ENCODE measurements at places on chromosomes 1 and 21. TPM values are rescaled to one million over a fixed set of nuclear protein-coding genes. Genes with fewer than 3 reads are reported as not detected.

- DNase-seq, result no peak
Measured at GRCh38 chr21:34530261-34530660, 18.3 kb upstream of the KCNE1 start.

Gene NUDT4B
- 1.2 TPM for total RNA-seq

DNA sequence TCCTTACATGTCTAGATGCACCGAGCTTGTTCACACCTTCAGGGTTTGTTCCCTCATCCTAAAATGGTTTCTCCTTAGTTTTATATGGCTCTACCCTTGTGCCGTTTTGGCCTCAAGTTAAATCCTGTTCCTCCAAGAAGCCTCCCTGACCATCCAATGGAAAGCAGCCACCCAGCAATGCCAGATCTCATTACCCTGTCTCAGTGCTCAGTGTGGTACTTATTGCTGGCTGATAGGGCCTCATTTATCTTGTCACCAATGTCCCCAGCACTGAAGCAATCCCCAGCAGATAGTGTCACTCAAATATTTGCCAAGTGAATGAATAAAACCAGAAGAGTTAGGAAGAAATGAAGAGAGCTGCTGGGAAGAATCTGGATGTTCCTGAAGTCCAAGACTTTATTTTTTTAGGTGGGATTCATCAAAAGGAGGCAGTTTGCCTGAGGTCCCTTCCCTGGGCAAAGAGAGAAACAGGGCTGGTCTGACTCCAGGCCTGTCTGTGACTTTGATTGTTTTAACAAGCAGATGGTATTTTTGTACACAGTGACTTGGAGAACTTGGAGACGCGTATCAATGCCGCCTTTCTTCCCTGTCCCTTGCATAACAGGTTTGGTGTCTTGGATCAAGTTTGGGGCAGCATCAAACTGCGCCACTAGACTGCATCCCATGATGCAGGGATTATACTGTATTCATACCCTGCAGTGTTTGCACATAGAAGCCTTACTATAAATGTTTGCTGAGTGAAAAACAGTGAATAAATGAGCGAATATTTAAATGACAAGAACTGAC is 221.2 kb downstream of the DISC1 start:
- no peak for DNase-seq

DNA sequence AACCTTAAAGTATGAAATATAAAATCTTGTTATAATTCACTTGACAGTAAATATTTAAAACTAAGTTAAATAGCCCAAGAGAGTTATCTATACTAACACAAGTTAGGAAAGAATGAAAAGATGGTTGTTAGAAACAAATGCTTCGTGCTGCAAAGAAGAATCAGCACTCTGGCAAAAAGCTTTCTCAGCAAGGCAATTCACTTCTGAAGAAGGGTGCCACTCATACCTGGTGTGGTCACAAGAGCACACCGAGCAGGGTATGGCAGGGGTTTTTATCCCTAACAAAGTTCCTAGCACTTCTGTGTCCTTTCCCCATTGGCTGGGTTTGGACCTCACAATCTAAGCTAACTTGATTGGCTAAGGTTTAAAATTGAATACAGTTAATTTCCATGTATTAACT is 121.0 kb downstream of the MAGI3 start:
- no peak for DNase-seq

DNA sequence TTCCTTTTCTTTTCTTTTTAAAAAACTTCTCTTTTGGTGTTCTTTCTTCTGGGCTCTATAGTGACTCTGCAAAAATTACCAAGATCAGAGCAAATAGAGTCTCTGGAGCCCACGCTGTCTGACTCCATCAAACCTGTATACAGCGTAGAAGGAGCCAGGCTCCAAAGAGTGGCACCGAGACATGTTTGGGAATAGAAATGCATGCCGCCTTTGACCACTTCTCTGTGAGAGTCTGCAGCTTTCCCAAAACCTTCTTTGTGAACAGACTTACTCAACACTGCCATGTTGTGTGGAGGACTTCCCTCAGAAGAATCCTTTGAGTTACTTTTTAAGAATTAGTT is 55.3 kb downstream of the GORAB start:
- DNase-seq, result no peak

GRCh38 chr1:35931446-35932157 is 697 bp downstream of the AGO3 start:
- peak; percentile 1 for DNase-seq

- DNase-seq, result no peak
Measured at GRCh38 chr1:18640228-18641004, 9.8 kb downstream of the PAX7 start.

Gene SPRR3
- not detected for total RNA-seq

DNA sequence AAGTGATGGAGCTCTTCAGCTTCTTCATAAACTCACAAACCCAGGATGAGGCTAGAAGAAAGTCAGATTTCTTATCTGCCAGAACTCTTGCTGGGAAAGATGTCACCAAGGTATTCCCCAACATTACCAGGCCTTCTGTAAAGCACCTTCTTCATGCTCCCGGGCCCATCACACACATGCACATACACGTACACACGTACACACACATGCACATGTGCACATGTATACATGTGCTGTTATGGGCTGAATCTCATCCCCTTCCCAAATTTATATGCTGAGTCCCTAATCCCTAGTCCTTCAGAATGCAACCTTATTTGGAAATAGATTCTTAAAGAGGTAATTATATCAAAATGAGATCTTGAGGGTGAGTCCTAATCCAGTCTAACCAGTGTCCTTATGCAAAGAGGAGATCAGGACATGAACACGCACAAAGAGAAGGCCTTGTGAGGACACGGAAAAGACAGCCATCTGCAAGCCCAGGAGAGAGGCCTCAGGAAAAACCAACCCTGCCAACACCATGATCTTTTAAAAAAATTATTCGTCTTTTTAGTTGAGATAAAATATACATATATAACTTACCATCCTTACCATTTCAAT is 76.4 kb upstream of the LYST start:
- no peak for DNase-seq

Gene TNNT2
- total RNA-seq, result not detected

Gene TMCO2
- total RNA-seq, result not detected

Gene GPR157
- 2.8 TPM for total RNA-seq

GRCh38 chr1:231628207-231628876 is 1.8 kb downstream of the DISC1 start:
- DNase-seq, result no peak

Gene MAP10
- total RNA-seq, result 3.3 TPM

- peak; percentile 37 for DNase-seq
Measured at GRCh38 chr1:152461544-152461943, 47.5 kb upstream of the CRNN start.

GRCh38 chr1:165483412-165483811 is 38.5 kb upstream of the RXRG start:
- no peak for DNase-seq

Gene PEAR1
- total RNA-seq, result 0.36 TPM

DNA sequence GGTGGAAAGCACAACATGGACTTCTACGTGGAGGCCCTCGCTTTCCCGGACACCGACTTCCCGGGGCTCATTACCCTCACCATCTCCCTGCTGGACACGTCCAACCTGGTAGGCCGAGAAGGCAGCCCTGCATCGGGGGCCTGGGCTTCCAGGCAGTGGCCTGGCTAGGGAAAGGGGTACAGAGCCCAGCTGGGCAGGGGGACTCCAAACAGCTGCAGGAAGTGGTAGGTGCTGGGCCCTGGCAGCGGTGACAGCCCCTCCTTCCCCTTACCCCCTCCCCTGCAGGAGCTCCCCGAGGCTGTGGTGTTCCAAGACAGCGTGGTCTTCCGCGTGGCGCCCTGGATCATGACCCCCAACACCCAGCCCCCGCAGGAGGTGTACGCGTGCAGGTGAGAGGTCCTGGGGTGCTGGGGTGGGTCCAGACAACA is 30.0 kb upstream of the PADI6 start:
- DNase-seq, result no peak

DNA sequence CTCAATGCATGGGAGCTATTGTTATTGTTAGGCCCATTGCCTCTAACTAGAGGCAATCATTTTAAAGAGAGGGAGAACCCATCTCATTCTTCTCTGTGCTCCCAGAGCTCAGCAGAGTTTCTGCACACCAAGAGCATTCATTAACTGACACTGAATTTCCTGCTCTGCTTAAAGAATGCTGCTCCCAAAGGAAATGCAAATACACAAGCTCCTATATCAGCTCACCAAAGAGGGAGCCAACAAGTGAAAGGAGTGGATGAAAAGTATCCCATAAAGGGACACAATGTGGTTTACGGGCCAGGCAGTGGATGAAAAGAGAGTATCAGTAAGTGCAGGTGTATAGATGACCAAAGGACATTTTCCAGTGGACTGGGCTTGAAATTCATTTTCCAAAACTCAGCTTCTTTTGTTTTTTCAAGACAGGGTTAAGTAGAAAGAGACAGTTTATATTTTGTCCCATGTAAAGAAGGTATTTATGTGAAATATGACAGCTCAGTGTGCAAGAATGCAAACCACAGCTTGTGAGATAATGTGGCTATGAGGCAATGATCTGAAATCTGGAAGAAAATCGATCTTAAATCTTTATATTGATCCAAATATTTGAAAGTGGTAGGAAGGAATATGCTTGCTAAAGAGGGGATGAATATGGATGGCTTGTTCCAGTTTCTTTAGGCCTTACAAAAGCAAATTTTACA is 207.7 kb upstream of the CAMK1G start:
- DNase-seq, result no peak

DNA sequence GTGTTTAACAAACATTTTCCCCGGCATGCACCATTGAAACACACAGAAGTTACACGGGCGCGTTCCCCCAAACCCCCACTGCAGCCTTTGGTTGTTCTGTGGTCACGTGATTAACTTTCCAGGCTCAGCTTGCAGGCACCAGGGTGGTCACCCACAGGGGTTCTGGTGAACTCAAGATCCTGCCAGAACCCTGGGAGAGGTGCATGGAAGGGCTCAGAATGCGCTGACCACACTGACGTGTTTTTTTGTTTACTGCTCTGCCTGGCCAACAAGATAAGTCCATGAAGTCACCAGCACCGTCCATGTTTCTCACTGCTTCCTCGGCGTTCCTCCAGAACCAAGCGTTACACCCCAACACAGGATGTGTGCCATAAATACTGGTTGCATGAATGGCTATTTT is 229.5 kb upstream of the VAMP3 start:
- DNase-seq, result no peak

Gene ZYG11A
- 0.26 TPM for total RNA-seq

GRCh38 chr1:149884433-149885338 is 14.7 kb upstream of the BOLA1 start:
- no peak for DNase-seq

- no peak for DNase-seq
Measured at GRCh38 chr21:46607636-46608035, 2.8 kb upstream of the S100B start.

DNA sequence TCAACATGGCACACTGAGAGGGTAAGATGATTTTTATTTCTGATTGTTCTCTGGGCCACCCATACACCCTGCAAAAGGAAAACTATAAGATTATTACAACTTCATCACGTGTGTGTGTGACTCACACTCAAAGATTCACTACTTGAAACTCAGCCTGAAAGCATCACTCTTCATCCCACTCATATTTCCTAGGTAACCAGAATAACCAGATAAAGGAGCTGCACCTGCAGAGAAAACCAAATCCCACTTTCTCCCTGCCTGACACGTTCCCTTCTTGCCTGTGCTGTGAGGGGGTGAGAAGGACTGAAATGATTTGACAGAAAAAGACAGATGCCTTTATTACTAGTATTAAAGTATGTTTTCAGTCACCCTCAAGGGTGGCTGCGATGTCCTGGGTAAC is 131.6 kb downstream of the TGFBR3 start:
- no peak for DNase-seq

- no peak for DNase-seq
Measured at GRCh38 chr1:201060586-201060985, 37.1 kb upstream of the KIF21B start.

GRCh38 chr1:63878932-63879331 is 105.1 kb downstream of the ROR1 start:
- DNase-seq, result no peak

GRCh38 chr1:115829023-115829674 is 11.8 kb downstream of the NHLH2 start:
- no peak for DNase-seq

DNA sequence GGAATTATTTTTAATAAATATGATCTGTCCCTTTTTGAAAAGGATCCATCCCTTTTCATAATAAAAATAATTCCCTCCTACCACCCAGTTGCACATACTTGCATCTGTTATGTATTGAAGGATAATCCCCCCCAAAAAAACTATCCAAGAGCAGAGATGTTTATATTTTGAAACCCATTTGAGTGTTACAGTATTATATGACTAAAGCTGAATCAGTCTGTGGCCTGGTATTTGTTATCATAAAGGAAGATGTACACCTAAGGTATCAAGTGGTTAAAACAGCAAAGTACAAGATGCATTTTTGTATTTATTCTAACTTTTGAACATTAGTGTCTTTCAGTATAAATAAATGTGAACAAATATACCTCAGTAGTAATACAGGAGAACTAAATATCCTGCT is 12.7 kb upstream of the TGFB2 start:
- DNase-seq, result no peak

GRCh38 chr1:110212169-110213142 is 2.3 kb downstream of the KCNC4 start:
- DNase-seq, result no peak

Gene F13B
- total RNA-seq, result not detected

- DNase-seq, result no peak
Measured at GRCh38 chr1:44700573-44700972, 26.1 kb downstream of the ARMH1 start.

GRCh38 chr1:74579425-74579824 is 67.0 kb upstream of the LRRC53 start:
- DNase-seq, result no peak

GRCh38 chr21:17002594-17003257 is 510.1 kb upstream of the CXADR start:
- no peak for DNase-seq

Gene MSH4
- 0.54 TPM for total RNA-seq

DNA sequence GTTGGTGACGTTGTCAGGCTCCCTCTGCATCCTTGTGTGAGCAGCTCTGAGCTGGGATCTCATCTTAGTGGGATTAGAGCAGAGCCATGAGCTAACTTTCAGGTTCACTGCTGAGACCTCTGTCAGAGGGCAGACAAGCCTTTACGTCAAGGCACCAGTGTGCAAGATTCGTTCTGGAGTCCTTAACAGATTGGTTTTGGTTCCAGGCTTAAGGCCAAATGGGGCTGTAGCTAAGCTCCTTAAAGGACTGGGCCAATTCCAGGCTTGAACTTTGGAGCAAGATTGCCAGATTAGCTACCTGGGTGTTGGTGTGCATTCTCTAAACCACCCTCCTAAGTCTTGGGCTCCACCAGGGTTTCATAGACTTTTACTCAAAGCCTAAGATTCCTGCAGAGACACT is 52.6 kb upstream of the PDC start:
- no peak for DNase-seq

GRCh38 chr1:54463259-54464030 is 57.3 kb upstream of the SSBP3 start:
- no peak for DNase-seq

Gene ANGPTL3
- not detected for total RNA-seq

GRCh38 chr1:160813215-160813614 is 17.2 kb downstream of the LY9 start:
- no peak for DNase-seq

GRCh38 chr1:87506147-87506546 is 177.5 kb downstream of the LMO4 start:
- no peak for DNase-seq

All from activated T-helper 1 cell treated with anti-CD3 and anti-CD28 coated beads, Interleukin-12 subunit alpha, Interleukin-12 subunit beta, Interleukin-2, Interleukin-4 antibody, amounts not matched to agents 30 ng/mL and 10 ng/mL and 1 ng/mL, durations not matched to agents 14 hours and 24 hours and 36 hours (primary cell).